ENCODE measurements at places on chromosomes 13 and 19.

DNA sequence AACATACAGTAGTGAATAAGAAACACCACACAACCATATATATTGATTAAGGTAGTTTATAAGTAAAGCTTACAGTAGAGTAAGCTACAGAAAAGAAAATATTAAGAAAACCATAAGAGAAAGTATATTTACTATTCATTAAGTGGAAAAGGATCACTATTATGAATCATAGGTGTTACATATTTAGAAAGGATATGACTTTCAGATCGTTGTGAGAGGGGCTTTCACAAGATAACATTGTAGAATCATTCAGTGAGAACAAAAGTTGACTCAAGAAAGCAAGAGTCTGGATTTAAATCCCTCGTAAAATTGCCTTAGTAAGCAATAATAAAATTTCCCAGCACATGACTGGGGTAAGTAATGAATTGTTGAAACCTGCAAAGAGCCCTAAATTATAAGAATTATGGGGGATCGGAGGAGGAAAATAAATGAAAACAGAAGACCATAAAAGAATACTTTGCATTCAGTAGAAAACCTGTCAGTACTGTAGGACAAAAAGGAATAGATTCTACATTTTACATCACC lies 6.0 kb downstream of the UFM1 start:
- no peak for DNase-seq

GRCh38 chr19:44903602-44904425 lies 1.8 kb upstream of the APOE start:
- DNase-seq, result peak; percentile 72

DNA sequence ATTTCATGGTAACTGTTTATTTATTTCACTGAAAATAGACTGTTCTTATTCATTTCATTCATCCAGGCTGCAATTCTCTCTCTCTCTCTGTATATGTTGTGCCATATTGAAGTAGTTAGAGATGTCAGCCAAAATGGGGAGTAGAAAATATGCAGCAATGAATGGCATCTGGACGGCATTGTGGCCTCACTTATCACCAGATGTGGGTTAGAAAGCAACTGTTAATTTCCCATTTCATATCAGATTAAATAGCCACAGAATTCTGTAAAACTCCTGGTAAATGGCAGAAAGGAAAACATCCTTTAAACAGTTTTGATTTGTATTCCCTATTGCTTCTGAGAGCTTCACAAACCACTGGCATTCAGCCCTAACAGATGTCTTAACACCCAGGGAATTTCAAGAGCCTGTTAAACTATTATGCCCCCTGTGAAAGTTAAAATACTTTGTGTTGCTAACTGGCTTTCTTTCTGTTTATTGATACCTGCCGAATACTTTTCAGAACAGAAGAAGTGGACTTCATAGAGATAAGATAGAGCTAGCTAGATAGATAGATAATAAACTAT lies 1763.3 kb upstream of the MIR17HG start:
- peak; percentile 14 for DNase-seq

DNA sequence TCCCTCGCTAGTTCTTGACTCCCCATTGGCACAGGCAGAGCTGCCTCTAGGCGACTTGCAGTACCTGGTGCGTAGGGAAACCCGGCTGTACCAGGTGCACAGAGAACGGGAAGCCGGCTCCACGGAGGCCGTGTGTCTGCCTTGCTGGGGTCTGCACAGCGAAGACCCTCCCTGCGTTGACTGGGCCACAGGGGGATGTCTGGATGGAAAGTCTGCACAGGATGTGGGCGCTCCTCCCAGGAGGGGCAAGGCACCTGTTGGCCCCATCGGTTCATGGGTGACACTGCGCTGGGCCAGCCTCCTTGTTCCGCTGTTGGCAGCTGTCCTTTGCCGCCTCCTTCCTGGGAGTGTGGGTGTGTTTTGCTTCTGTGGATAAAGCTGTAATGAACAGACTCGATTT lies 138.3 kb downstream of the TEX29 start:
- DNase-seq, result no peak

GRCh38 chr19:9956956-9957355 lies 20.6 kb upstream of the OLFM2 start:
- peak; percentile 7 for DNase-seq

GRCh38 chr13:72839831-72840426 lies 58.0 kb downstream of the PIBF1 start:
- peak; percentile 64 for DNase-seq

- DNase-seq, result peak; percentile 53
These were observed 160.1 kb downstream of the COG6 start for GRCh38 chr13:39815345-39816111.

DNA sequence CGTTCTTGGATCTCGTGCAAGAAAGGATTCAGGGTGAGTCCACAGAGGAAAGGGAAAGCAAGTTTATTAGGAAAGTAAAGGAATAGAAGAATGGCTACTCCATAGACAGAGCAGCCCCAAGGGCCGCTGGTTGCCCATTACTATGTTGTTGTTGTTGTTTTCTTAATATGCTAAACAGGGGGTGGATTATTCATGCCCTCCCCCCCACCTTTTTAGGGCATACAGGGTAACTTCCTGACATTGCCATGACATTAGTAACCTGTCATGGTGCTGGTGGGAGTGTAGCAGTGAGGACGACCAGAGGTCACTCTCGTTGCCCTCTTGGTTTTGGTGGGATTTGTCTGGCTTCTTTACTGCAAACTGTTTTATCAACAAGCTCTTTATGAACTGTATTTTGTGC lies 29.1 kb upstream of the PCDH9 start:
- DNase-seq, result no peak

DNA sequence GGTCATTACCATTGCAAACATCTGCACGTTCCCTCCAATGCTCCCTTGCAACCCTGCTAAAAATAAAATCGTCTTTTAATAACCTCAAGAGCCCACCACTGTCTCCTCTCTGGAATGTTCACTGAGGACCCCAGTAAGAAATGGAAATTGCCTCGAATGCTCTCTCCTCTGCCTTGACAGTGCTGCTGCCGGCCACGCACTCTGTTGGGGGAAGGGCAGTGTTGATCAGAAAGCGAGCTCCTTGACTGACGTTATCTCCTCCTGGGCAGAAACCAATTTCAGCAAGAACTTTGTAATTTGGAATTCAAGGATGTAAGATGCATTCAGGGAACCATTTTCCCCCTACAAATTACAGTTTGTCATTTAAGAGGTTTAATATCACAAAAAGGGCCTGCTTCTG lies 718.5 kb downstream of the UQCRFS1 start:
- DNase-seq, result no peak

DNA sequence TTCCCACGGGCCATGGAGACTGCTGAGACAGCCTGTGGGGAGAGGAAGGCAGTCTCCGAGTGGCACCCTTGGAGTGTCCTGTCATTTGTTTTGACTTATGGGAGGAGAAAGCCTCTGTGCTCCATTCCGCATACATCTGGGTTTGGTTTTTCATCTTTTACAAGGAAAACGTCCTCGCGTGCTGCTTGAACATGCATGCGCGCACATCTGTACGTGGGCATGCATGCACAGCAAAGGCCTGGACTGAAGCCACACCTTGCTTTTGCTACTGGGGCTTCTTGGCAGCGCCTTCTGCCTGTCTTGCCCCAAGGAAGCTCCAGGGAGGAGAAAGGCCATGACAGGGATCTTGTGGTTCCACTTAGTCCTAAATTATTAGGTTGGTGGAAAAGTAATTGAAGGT lies 44.0 kb downstream of the SUGP2 start:
- no peak for DNase-seq

GRCh38 chr13:24683838-24684599 lies 3.8 kb downstream of the ATP12A start:
- peak; percentile 60 for DNase-seq

Data from fibroblast of pulmonary artery (primary cell).